ENCODE measurements at places on chromosomes 16 and 17. TPM values are rescaled to one million over a fixed set of nuclear protein-coding genes. Genes with fewer than 3 reads are reported as not detected.

TEKT1 gene
- total RNA-seq, result 9.5 TPM

C16orf95 gene
- 4.2 TPM for total RNA-seq

ZNF213 gene
- 8.1 TPM for total RNA-seq

SCNN1B gene
- total RNA-seq, result 0.23 TPM

IQCK gene
- total RNA-seq, result 22.1 TPM

NTN3 gene
- 5.1 TPM for total RNA-seq

WIPI1 gene
- total RNA-seq, result 8.8 TPM

GRAP gene
- total RNA-seq, result 4.8 TPM

CMTM3 gene
- 8.5 TPM for total RNA-seq

TMEM92 gene
- not detected for total RNA-seq

MMP15 gene
- 19.4 TPM for total RNA-seq

ACLY gene
- total RNA-seq, result 171 TPM

ZNF205 gene
- 15.9 TPM for total RNA-seq

ACE gene
- 6.9 TPM for total RNA-seq

JPH3 gene
- 45.9 TPM for total RNA-seq

PIRT gene
- 5.3 TPM for total RNA-seq

ABCA3 gene
- total RNA-seq, result 75.9 TPM

TEX19 gene
- not detected for total RNA-seq

NOXO1 gene
- total RNA-seq, result 1.2 TPM

WNT9B gene
- total RNA-seq, result 1.2 TPM

KRT33B gene
- not detected for total RNA-seq

KRTAP4-1 gene
- not detected for total RNA-seq

FAM171A2 gene
- 51.4 TPM for total RNA-seq

HCRT gene
- total RNA-seq, result 1.6 TPM

HOXB9 gene
- total RNA-seq, result not detected

CFAP52 gene
- total RNA-seq, result 17.5 TPM

PRAC2 gene
- total RNA-seq, result not detected

TAC4 gene
- total RNA-seq, result not detected

LPCAT2 gene
- total RNA-seq, result 16.1 TPM

NPIPA1 gene
- 60.9 TPM for total RNA-seq

SLC6A2 gene
- total RNA-seq, result not detected
